Immature natural killer cell (primary cell): ENCODE measurements at places on chromosomes 3 and 15. TPM values are rescaled to one million over a fixed set of nuclear protein-coding genes. Genes with fewer than 3 reads are reported as not detected.

Gene TEX55
- polyA plus RNA-seq, result not detected

Gene LAMB2
- polyA plus RNA-seq, result not detected

Gene EXOSC7
- polyA plus RNA-seq, result 52.2 TPM

Gene EXD1
- not detected for polyA plus RNA-seq

Gene ASB14
- not detected for polyA plus RNA-seq
